ENCODE measurements at places on chromosomes 12 and 14.

DNA sequence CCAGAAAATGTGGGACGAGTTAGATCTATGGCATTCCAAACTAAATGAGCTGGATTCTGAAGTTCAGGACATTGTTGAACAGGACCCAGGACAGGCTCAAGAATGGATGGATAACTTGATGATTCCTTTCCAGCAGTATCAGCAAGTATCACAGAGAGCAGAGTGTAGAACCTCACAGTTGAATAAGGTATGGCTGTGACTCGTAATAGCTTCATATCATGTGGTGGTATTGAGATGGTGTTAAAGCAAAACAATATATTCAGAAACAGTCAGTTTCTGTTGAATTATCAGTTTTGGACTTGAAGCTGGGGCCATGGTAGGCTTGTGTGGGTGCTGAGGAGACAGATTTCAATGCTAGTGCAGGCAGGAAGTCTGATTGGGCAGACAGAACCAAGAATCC is 213.7 kb downstream of the ESR2 start:
- DNase-seq = no peak

GRCh38 chr14:101293605-101294004 is 267.7 kb upstream of the DIO3 start:
- no peak for DNase-seq

- no peak for DNase-seq
These were observed 35.3 kb upstream of the ANKRD9 start for GRCh38 chr14:102544747-102545460.

DNA sequence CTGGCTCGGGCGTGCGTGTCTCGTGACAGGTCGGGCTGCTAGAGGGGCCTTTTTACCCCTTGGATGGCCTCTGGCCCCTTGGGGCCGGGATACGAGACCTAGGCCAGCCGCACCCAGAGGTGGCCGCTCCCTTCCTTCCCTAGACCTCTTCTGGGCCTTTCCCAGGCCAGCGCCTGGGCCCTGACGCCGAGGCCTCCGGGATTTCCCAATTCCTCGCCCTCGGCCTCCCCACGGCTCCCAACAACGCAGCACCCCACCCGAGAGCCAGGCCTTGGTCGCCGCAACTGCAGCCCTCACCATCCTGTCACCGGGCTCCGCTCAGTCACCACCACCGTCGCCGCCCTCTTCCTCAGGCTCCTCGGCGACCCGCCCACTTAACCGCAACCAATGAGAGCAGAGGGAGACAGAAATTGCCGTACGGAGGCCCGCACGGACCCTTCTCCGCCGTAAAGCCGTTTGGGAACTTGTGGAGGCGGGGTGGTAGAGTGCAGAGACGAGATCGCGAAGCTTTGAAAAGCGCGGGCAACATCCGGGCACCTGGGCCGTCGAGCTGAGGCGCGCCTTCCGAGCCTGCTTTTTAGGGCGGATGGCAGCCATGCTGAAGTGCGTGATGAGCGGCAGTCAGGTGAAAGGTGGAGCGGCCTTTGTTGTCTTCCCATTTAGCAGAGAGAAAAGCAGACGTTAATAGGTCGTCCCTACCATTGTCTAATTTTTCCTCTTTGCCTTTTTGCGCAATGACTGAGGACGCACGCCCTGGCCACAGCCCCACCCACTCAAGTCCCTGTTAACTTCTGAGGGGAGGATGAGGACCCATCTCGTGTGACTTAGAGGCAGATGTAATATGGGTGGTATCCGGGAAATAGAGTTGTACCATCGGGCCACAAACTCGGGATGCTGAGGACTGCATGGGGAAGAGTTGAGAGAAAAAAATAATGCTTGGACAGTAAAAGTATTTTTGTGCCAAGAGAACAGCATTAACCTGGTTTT is at the start of the genes RAD9B and VPS29:
Gene RAD9B (plus strand): TSS at position 580 of the 987 bp plus-strand sequence. CDS start 7 bp downstream, at position 587.
Gene VPS29 (minus strand): TSS at position 360 of the 987 bp plus-strand sequence. CDS start 60 bp downstream, at position 300.
- peak; percentile 99 for DNase-seq

DNA sequence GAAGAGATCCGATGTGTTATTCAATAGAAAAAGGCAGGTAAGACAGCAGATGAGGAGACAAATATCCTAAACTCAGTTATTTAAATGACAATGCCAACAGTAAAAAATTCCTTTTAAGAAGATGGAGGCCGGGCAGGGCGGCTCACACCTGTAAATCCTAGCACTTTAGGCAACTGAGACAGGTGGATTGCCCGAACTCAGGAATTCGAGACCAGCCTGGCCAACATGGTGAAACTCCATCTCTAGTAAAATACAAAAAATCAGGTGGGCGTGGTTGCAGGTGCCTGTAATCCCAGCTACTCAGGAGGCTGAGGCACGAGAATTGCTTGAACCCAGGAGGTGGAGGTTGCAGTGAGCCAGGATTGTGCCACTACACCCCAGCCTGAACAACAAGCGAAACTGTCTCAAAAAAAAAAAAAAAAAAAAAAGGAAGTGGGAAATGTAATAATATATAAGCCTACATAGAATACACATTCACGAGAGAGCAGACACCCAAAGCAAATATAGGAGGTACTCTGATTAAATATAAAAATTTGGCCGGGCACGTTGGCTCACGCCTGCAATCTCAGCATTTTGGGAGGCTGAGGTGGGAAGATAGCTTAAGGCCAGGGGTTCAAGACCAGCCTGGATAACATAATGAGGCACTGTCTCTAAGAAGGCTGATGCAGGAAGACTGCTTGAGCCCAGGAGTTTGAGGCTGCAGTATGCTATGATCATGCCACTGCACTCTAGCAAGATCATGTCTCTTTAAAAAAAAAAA is 19.0 kb downstream of the CORO1C start:
- no peak for DNase-seq

GRCh38 chr12:121224591-121224990 is 14.7 kb downstream of the P2RX4 start:
- peak; percentile 66 for DNase-seq

- DNase-seq = no peak
These were observed 65.0 kb upstream of the SINHCAF start for GRCh38 chr12:31390991-31391390.

DNA sequence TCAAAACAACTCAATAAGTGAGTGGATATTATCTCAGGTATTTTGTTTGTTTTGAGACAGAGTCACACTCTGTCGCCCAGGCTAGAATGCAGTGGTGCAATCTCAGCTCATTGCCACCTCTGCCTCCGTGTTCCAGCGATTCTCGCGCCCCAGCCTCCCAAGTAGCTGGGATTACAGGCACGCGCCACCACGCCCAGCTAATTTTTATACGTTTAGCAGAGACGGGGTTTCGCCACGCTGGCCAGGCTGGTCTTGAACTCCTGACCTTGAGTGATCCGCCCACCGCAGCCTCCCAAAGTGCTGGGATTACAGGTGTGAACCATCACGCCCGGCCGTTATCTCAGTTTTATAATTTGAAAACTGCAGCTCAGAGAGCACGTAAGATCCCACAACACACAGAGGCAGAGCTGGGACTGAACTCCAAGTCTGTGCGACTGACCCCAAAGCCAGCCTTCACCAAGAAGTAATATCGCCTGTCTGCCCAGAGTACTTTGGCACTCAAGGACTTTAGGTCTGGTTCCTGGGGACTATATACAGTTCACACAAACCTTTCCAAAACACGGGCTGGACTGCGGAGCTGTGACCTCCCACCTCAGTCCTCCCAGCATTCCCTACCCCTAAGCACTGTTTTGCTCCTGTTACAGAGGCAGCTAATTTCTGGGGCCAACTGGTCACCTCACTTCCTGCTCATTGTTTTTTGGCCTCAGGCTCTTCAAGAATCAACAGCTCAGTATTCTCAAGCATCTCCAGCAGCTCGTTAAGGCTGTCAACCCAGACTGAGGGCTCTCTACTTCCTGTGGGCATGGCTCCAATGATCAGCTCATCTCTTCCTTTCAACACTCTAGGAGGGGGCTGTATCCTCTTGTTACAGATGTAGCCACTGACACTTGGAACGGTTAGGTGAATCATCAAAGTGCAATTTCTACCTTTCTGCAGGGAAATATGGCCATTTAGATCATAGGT is 22.5 kb downstream of the TESC start:
- no peak for DNase-seq

- no peak for DNase-seq
These were observed 107.5 kb downstream of the SCARB1 start for GRCh38 chr12:124756166-124756565.

GRCh38 chr12:21881965-21882364 is 59.3 kb downstream of the ABCC9 start:
- DNase-seq = no peak

GRCh38 chr14:94886931-94887330 is 117.0 kb upstream of the GSC start:
- DNase-seq = no peak

DNA sequence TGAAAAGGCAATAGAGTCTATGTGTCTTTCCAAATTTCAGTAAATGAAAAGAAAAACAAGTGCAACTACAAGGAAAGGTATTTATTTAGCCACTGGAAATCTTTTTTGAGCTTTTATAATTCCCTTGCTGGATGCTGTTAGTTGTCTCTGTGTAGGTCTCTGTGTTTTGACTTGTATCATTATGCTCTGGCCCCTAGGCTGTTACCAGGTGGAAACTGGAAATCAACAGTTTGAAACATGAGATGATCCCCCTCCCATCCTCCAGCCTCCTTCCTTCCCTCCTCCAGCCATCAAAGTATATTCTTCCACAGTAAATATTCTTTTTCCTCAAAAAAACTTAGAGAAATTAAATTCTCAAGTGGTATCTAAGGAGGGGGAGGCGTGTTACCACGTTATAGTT is 934 bp upstream of the DCN start:
- DNase-seq = no peak

GRCh38 chr14:32998433-32998832 is 59.8 kb downstream of the NPAS3 start:
- no peak for DNase-seq

- no peak for DNase-seq
These were observed 2.1 kb downstream of the TDP1 start for GRCh38 chr14:89957791-89958190.

DNA sequence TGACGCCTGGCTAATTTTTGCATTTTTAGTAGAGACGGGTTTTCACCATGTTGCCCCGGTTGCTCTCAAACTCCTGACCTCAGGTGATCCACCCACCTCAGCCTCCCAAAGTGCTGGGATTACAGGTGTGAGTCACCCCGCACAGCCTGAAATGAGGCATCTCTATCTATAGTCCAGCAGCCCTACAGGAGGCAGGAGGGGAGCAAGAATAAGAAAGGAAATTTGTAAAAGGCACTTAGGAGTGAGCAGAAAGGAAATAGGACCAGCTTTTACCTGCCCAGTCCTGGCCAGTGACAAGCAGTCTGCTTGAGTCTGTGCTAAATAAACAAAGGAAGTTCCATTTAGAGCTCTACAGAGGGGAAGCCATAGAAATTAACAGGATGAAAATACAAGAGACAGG is 15.0 kb upstream of the PSMA6 start:
- no peak for DNase-seq

GRCh38 chr14:24954037-24954699 is 95.8 kb downstream of the STXBP6 start:
- DNase-seq = no peak

DNA sequence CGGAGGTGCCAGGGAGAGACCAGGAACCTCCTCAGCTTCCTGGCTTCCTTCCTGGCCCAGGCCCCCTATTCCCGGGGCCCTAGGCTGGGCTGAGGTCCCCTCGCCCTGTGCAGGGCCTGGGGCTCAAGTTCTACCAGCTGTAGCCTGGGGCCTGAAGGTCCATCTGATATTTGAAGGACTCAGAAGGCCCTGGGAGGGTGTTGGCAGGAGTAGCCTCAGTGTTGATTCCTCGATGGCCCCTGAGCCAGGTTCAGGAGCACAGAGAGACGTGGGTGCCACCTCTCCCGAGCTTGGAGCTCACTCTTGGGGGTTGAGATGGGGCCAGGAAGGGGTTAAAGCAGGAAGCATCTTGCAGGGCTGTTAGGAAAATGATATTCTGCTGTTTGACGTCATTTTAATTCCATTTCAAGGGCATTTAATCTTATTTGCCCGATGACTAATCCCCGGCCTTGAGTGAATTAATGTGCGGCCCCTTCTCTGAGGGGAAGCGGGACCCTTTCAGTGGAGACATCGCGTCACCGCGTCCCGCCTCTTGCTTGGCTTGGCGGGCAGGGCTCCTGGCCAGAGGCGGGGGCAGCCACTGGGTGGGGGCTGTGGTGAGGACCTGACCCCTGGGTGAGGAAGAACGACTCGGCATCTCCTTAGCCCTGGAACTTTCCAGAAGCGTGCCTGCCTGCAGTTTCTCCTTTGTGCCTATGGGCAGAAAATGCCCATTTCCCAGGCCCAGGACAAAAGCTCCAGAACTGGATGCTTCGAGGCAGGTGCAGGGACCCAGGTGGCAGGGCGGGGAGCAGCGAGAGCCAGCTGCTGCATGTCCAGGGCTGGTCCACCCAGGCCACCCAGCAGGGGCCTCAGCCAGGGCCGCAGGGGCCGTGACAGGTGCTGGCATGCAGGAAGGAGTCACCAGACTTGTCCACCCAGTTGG is 158.3 kb downstream of the KIF26A start:
- no peak for DNase-seq

GRCh38 chr12:87768501-87769287 is 260.5 kb downstream of the C12orf50 start:
- DNase-seq = no peak
